ENCODE measurements at places on chromosomes 12 and 14. TPM values are rescaled to one million over a fixed set of nuclear protein-coding genes. Genes with fewer than 3 reads are reported as not detected.
A peak's percentile ranks its signal among the peaks of the same experiment; 100 is the strongest.

GRCh38 chr12:64742416-64742815 lies 16.8 kb downstream of the GNS start:
- DNase-seq, result no peak

GRCh38 chr12:10030446-10030845 lies at the start of gene CLEC9A:
TSS of gene CLEC9A (plus strand) at chr12:10030682. CDS start at chr12:10052688, 22,006 bp downstream.
- no peak for DNase-seq

DNA sequence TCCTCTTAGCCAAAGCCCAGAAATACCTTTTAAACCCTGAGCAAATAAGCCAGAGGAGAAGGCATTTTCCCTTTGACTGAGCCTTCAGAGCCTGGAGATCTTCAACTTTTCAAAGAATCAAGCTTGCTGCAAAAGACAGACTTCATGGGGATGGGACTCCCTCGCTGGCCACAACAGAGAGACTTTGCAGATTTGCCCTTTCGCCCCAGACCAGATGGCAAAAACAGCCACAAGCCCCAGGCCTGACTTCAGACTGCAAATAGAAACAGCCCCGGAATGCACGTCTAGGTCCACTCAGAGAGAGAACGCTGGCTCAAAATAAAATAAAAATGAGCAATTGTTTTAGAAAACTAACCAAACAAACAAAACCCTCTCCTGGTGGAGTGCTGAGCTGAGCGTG lies 114.6 kb upstream of the MED13L start:
- no peak for DNase-seq

- peak; percentile 83 for DNase-seq
Measured at GRCh38 chr14:96105926-96106441, 66.8 kb downstream of the C14orf132 start.

DNA sequence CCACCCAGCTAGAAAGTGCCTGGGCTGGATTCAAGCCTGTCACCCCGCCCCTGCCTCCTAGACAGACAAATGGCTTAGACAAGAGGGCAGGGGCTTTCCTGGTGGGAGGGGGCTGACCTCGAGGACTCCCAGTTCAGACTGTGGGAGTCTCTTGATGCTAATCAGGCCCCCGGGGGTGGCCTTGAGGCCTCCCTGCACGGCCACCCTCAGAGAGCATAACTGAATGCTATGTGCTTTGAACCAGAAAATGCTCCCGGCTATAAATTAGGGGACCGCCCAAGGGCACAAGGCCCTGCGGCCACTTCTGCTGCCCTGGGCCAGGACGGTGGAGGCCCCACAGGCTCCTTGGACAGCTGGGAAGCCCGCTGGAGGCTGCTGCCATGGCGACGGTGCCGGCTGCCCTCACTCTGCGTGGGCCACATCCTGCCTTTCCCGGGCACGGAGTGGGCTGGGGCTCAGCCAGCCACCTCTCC lies 111.0 kb upstream of the NCOR2 start:
- DNase-seq, result no peak

- DNase-seq, result no peak
Measured at GRCh38 chr12:129186952-129187351, 333.7 kb downstream of the GLT1D1 start.

DNA sequence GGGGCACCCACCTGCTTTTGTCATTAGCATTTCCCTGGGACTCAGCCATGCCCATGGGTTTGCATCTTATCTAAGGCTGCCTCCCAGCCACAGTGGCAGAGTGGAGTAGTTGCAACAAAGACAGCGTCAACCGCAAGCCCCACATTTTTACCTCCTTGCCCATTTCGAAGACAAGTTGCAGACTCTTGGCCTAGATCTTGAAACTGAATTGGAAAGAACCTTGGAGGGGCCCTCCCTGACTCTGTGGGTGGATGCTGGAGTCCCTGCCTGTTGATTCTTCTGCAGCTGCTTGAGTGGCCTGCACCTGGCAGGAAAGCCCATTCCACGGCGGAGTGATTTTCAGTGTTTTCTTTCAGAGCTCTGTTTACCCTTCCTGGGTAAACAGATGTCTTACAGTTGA lies 309.0 kb downstream of the VRK1 start:
- no peak for DNase-seq

- DNase-seq, result no peak
Measured at GRCh38 chr12:4107436-4107878, 166.1 kb upstream of the CCND2 start.

- DNase-seq, result no peak
Measured at GRCh38 chr14:46596236-46596635, 55.3 kb downstream of the RPL10L start.

DNA sequence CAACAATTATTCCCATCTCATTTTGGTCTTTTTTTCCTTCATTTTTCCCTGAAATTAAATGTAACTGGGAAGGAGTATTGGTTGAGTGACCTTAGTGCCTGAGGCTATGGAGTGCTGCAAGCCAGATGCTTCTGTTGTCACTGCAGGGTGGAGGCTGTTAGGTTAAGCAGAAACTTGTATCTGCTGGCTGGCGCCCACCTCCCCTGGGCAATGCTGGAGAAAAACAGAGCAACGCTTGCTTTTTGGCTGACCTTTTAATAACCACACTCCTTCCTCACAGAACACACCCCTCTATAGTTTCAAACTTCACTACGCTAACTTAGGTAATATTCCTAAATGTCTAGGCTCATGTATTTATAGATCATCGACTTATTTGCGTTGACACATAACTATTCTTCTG lies 583.5 kb upstream of the NOVA1 start:
- no peak for DNase-seq

GRCh38 chr14:55603401-55603953 lies 23.5 kb downstream of the KTN1 start:
- DNase-seq, result no peak

DNA sequence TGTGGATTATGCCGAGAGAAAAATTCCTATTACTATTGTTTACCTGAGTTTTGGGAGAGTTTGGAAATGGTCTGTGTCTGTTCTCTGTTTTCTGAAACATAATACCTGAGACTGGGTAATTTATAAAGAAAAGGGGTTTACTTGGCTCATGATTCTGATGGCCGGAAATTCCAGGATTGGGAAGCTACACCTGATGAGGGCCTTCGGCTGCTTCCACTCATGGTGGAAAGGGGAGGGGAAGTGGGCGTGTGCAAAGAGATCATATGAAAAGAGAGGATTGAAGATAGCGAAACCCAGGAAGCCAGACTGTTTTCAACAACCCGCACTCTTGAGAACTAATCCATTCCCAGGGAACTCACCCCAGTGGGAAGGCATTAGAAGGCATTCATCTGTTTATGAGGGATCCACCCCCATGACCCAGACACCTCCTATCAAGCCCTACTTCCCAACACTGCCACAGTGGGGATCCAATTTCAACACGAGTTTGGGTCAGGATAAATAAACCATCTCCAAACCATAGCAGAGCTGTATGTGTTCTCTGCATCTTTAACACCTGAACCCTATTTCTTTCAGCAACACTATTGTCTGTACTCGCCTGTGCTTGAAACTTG lies 51.1 kb downstream of the APAF1 start:
- no peak for DNase-seq

The ERP27 gene
- total RNA-seq, result 0.87 TPM

The FGF23 gene
- not detected for total RNA-seq

The SSPN gene
- 21.1 TPM for total RNA-seq

The KRT85 gene
- total RNA-seq, result not detected

The INHBC gene
- not detected for total RNA-seq

Data from mesenteric fat pad (tissue), 1 donor.